T-helper 17 cell (primary cell): ENCODE measurements at places on chromosomes 3 and 15.
A peak's percentile ranks its signal among the peaks of the same experiment; 100 is the strongest.

GRCh38 chr15:74382004-74382816 is 14.8 kb upstream of the CYP11A1 start:
- peak; percentile 70 for DNase-seq

GRCh38 chr15:100665570-100665969 is 63.2 kb downstream of the ASB7 start:
- DNase-seq: no peak

GRCh38 chr15:67809866-67810265 is 15.4 kb upstream of the SKOR1 start:
- DNase-seq: no peak

DNA sequence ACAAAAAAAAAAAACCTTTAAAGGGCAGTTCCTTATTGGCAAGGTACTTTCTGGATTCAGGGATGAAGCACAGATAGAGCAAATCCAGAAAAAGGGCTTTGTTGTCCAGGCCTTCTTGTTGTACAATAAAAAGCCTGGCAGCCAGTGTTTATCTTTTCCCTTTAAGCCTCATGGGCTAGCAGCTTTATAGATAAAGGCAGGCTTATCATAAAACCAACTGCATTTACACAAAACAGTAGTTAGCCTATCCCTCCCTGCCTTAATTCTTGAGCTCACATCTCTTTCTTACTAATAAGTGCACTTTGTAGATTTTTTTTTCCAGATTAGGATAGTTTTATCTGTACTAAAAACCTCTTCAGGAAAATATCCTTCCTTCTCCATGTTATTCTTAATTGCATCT is 662.8 kb upstream of the CCDC54 start:
- no peak for DNase-seq

DNA sequence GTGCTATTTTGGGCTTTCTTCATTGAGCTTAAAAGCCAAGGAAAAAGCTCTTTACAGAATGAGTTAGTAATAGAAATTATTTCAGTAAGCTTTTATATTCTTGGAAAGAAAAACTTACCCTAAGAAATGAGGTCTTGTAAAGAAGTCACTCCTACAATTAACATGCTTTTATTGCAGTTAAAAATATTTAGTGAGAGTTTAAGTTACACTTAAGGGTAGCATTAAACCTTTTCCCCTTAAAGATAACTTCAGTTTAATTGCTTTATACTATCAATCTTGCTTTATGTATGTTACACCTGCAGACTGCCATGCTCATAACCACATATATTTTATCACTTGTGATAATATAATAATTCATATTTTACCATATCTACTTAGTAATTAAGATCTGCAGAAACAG is 426.2 kb downstream of the PLCL2 start:
- no peak for DNase-seq

- no peak for DNase-seq
Measured at GRCh38 chr3:27076815-27077630, 292.2 kb downstream of the NEK10 start.

DNA sequence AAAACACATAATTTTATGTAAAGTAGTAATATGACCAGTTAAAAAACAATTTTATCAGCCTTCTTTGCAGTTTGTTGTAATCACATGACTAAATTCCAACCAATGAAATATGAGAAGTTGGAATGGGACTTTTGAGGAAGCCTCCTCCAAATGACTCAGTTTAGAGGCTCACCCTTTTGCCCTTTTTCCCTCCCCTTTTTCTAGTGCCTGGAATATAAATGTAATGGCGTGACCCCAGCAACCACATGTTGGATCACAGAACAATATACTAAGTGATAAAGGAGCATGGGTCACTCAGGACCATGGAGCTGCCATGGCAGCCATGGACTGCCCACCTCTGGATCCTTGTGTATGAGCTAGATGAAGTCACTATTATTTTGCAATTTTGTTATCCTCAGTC is 48.8 kb upstream of the HEG1 start:
- no peak for DNase-seq
